CD8-positive, alpha-beta memory T cell (primary cell): ENCODE measurements at places on chromosomes 11 and 22.
A peak's percentile ranks its signal among the peaks of the same experiment; 100 is the strongest.

GRCh38 chr11:119446434-119446833 lies 23.5 kb upstream of the THY1 start:
- DNase-seq, result no peak

DNA sequence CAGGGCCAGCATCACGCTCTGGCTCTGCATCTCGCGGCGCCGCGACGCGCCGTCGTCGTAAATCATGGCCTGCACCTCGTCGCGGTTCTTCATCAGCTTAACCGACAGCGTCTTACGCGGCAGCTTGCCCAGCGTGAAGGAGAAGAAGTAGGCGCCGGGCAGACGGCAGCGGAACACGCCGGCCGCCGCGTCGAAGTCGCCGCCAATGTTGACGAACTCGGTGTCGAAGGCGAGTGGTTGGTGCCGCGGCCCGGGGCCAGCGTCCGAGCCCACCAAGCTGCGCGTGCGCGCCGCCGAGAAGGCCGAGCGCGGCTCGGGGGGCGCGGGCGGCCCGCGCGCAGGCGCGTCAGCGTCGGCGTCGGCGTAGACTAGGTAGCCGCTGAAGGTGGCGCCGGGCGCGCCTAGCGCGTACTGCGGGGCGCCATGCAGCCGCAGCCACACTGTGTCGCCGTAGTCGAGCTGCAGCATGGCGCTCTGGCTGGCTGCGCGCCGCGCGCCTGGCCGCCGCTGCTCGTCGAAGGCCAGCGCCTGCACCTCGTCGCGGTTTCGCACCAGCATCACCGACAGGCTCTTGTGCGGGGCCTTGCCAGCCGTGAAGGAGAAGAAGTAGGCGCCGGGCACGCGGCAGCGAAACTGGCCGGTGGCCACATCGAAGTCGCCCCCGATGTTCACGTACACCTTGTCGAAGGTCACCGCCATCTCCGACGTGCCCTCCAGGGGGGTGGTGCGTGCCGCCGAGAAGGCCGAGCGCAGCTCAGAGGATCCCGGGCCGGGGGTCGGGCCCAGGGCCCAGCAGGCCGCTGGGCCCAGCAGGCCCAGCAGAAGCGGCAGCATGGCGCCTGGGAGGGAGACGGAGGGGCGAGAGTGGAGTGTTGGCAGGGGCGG lies 3.7 kb downstream of the FAM180B start:
- DNase-seq, result no peak

DNA sequence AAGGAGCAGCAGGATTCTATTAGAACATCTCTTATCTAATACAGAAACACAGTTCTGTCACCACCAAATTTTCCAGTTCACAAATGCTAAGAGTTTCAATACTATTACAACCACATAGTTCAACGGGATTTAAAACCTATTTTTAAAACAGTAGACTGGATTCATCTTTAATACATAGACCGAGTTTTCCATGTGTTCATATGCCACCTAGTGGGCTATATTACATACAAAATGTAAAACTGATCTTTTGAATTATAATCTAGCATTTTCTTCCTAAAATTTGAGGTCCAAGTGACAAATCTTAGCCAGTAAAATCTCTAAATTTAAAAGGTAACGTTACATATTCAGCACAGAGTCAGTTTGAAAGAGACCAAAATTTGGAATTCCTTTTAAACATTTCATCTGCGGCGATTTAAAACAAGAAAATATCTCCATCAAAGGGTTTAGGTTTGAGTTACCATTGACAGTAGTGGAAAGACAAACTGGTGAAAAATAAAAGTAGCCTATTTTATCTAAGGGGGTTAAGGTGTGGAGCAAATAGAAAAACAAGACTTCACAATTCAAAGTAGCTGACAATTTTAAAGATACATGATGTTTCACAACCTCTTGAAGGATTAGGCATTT lies 269.3 kb upstream of the MPPED2 start:
- DNase-seq, result no peak

GRCh38 chr11:1122664-1123002 lies 35.1 kb upstream of the MUC5AC start:
- no peak for DNase-seq

DNA sequence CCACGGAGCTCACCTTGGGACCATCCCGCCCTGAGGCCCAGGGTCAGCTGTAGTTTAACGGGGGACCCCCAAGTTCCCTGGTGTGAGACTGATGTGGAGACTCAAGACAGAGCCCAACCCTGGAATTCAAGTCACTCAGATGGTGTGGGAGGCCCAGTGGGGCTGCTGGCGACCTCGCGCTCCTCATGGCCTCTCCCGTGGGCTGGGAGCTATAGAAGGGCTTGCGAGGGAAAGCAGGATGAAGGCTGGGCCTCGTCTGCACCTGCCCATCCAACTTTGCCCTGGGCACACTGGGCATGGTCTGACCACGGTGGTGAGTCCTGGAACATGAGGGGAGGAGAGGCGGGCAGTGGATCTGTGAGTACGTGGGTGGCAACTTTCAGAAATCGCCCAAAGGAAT lies 13.6 kb upstream of the TTLL12 start:
- DNase-seq, result no peak

GRCh38 chr11:2747248-2748027 lies 47.6 kb upstream of the KCNQ1OT1 start:
- DNase-seq, result no peak

- DNase-seq, result no peak
Observed at GRCh38 chr11:113270080-113270479, 44.3 kb upstream of the TTC12 start.

DNA sequence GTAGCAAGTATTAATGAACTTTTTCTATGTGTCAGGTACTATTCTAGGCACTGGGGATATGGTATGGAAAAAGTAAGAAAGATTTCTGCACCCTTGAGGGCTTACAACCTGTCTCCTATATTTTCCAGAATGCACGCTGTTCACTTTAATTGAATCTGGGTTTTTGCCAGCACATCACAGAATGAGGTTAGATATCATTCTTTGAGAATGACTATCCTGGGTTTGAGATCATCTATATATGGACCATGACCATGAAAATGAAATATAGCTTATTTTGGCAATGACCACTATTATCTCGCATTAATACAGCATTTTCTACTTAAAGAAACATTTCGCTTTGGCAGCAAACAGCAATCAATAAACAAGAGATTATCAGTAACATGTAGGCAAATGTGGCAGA lies 46.9 kb downstream of the C11orf71 start:
- DNase-seq, result no peak

DNA sequence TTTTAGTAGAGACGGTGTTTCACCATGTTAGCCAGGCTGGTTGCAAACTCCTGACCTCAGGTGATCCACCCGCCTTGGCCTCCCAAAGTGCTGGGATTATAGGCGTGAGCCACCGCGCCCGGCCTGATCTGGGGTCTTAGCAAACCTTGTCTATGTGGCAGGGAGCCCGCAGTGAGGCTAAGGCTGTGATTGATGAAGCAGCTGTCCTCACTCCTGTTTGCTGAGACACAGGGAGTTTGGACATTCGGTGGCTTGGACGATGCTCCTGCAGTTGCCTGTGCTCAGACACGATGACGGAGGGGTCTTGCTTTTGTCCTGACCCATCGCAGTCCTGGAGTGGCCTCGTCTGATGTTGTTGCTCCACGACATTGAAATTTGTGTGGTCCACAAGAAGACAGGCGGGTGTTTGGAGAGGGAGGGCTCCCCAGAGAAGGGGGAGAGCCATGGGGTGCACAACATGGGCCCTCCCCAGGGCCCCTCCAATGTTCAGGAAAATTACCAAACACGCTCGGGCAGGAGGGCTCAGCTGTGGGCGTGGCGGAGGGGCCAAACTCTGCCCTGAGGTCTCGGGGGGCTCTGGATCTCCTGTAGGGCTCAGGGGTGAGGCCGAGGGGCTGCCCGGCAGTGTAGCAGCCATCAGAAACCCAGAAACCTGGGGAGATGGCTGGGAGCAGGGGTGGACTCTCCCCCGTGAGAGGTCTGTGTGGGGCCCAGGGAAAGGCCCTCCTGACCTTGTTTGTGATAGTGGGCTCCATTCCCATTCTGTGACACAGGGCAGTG lies 41.8 kb upstream of the PRR5 start:
- no peak for DNase-seq

GRCh38 chr11:113487622-113488021 lies 12.4 kb upstream of the DRD2 start:
- DNase-seq, result no peak

GRCh38 chr22:43478621-43479300 lies 66.9 kb downstream of the MPPED1 start:
- DNase-seq, result no peak

- DNase-seq, result no peak
Observed at GRCh38 chr11:36400766-36401455, 104.8 kb downstream of the PRR5L start.

- DNase-seq, result no peak
Observed at GRCh38 chr11:36736103-36736502, 138.1 kb upstream of the RAG2 start.

- DNase-seq, result no peak
Observed at GRCh38 chr22:45934659-45935341, 42.2 kb downstream of the WNT7B start.

DNA sequence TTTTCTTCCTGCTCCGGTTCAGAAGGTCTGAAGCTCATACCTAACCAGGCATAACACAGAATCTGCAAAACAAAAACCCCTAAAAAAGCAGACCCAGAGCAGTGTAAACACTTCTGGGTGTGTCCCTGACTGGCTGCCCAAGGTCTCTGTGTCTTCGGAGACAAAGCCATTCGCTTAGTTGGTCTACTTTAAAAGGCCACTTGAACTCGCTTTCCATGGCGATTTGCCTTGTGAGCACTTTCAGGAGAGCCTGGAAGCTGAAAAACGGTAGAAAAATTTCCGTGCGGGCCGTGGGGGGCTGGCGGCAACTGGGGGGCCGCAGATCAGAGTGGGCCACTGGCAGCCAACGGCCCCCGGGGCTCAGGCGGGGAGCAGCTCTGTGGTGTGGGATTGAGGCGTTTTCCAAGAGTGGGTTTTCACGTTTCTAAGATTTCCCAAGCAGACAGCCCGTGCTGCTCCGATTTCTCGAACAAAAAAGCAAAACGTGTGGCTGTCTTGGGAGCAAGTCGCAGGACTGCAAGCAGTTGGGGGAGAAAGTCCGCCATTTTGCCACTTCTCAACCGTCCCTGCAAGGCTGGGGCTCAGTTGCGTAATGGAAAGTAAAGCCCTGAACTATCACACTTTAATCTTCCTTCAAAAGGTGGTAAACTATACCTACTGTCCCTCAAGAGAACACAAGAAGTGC lies 661 bp upstream of the MALAT1 start:
- peak; percentile 74 for DNase-seq

DNA sequence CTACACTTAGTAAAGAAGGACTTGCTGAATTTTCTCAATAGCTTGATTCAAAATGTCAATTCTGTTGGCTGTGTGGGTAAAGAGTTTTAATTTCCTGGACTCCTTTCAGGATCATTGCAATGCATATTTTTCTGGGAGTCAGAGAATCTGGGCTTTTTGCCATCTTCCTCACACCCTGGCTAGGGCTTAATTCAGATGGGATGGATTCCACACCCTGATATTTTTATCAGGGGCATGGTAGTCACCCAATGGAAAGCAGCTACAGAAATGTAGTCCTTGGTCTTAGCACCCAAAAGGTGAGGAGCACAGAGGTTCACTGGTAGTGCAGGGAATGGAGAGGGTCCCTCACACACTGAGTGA lies 79.3 kb downstream of the SGSM3 start:
- DNase-seq, result no peak

DNA sequence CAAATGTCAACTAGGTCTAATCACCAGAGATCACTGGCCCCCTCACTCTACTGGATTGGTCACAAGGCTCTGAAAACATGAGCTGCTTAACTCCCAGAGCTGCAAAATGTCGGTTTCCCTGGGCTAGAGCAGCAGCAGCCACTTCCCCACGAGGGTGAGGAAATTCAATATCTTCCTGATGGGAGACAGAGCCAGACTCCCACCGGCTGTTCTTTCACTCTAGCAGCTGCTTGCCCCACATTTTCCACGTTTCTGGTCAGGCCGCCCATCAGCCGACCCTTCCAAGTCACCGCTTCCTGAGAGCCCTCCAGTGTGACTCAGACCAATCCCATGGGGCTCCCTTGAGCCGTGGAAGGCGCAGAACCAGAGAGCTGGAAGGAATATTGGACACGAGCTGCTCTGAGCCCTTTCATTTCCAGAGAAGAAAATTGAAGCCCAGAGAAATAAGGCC lies 227.0 kb downstream of the ADAMTS15 start:
- DNase-seq, result no peak

GRCh38 chr11:54558919-54559318 lies 44.9 kb downstream of the OR4C46 start:
- no peak for DNase-seq

- DNase-seq, result no peak
Observed at GRCh38 chr11:94525546-94526324, 13.5 kb downstream of the C11orf97 start.

DNA sequence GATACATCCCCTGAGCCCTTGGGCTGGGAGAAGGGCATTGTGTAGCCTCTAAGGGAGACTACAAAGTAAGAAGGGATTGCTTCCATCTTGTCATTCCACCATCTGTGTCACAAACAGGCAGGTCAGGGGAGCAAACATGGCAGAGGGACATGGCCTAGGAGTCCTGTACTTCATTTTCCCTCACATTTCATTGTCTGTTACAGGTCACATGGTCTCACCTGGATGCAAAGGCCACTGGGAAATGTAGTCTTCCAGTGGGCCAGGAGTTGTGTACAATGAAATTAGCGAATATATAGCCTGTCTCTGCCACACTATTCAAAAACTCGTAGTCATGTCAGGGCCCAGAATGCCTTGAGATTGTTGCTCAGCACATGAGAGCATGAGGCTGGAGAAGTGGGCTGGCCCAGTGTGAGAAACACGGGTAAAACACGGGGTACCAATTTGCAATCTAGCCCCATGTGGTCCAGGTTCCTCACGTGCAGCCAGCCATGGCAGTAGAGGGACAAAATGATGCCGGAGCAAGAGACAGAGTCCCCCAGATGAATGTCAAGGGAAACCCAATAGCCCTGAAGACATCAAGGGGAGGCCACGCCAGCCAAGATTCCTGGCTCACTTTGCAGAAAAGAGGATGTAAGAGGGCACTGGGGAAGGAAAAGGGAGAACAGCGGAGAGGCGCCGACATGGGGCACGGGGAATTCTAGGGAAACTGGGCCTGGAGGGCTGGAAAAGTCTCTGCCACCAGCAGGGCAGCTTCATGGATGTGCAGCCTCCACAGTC lies 47.7 kb upstream of the EMID1 start:
- DNase-seq, result no peak

DNA sequence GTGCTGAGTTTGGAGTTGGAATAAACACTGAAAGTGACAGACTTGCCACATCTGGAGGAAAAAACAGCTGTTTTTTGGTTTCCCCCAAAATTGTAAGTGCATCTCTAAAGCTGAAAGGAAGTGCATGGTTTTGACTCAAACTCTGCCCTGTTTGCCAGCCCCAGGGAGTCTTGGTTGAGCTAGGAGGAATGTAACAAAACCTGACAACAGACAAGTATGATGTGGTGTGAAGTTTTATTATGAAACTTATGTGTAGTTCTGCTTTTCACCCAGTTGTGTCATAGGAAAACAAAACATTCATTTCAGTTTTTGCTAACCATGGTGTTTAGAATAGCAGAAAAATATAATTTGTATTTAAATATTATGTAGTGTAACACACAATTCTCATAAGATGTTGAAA lies 31.7 kb upstream of the PDE3B start:
- DNase-seq, result no peak

- peak; percentile 15 for DNase-seq
Observed at GRCh38 chr22:21624120-21624879, 5.5 kb downstream of the YDJC start.

- no peak for DNase-seq
Observed at GRCh38 chr11:126765196-126765595, 235.4 kb downstream of the KIRREL3 start.

- no peak for DNase-seq
Observed at GRCh38 chr11:110779108-110779507, 66.9 kb upstream of the ARHGAP20 start.
